Mammary epithelial cell (primary cell): ENCODE measurements at places on chromosomes 11 and 22. TPM values are rescaled to one million over a fixed set of nuclear protein-coding genes. Genes with fewer than 3 reads are reported as not detected.
A peak's percentile ranks its signal among the peaks of the same experiment; 100 is the strongest.

The CYP2D6 gene
- total RNA-seq = 1.0 TPM

The TENM4 gene
- 4.8 TPM for total RNA-seq

The HARBI1 gene
- 6.8 TPM for total RNA-seq

The DMC1 gene
- total RNA-seq = 0.50 TPM

The ST14 gene
- total RNA-seq = 83.9 TPM

The APLNR gene
- not detected in 2 replicates for total RNA-seq

DNA sequence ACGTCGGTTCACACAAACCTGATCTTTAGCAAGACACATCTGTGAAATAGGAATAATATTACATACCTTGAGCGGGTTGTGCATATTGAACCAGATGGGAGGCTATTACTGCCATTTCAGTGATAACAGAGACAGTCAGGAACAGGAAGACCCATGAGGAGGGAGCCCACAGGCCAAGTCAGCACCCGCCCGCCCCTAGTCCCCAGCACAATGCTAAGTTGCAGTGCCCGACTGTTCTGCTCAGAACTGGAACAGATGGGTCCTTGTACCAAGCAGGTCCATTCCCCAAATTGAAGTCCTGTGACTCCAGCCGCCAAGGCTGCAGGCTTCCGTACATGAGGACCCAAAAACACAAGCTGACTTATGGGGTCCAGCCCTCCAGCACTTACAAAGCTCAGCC lies 9.3 kb downstream of the CXCR5 start:
- DNase-seq = no peak

DNA sequence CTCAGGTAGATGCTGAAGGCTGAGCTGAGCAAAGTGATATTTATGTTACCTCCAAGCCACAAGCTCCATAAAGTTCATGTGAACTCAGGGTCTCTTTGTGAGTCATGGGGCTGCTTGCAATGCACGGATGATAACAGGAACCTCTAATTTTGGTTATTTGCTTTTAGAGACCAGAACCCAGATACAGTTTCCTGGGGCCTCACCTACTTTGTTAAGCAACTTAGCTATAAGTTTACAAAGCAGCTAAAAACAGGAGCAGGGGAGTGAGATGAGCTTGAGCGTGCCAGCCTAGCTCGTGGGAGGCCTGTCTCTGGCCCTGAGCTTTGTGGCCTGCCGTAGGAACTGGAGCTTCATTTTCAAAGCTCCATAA lies 29.2 kb downstream of the SREBF2 start:
- peak; percentile 34 for DNase-seq

DNA sequence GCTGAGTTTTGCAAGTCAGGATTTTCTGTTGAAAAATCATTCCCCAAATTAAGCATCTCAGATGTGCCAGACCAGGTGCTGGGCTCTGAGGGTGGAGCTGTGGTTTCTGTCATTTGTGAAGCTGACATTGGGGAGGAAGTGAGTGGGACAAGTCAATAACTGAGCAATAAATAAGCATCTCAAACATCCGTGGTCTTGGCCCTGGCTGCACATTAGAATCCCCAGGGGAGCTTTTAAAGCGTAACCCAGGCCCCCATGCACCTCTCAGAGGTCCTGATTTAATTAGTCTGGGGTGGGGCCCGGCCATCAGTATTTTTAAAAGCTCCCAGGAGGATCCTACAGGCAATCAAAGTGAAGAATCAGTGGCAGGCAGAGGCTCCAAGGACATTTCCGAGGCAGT lies 420.0 kb downstream of the MN1 start:
- DNase-seq = no peak

DNA sequence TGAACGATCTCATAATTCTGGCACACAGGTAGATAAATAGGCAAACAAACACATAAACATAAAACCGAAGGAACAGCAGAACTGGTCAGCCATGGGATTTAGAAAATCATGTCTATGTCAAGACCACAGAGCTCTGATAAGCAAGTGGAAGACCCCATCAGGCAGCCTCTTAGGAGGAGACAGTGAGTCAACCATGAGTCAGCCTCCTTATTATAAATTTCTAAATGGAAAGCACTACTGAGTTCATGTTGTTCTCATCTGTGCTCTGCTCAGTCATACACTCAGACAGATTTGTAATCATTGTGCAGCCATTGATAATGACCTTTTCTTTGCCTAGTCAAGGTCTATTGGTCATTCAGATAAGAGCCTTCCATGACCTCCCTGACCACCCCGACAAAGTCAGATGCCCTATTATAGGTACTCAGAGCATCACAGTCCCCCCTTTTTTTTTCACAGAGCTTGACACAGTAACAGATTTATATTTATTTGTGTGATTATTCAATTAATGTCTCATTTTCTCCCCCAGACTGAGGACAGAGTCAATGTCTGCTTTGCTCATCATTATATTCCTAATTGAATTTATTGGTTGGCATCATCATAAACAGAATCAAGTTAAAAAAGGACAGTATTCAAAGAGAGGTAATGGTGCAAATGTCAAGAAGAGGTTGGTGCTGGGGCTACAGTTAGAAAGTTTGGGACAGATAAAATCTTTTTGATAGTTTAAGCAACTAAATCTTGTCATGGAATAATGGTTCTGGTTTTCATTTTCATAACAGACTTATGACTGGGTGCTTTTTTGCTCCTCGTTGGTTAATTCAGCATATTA lies 579.7 kb upstream of the CCDC90B start:
- DNase-seq = peak; percentile 74

DNA sequence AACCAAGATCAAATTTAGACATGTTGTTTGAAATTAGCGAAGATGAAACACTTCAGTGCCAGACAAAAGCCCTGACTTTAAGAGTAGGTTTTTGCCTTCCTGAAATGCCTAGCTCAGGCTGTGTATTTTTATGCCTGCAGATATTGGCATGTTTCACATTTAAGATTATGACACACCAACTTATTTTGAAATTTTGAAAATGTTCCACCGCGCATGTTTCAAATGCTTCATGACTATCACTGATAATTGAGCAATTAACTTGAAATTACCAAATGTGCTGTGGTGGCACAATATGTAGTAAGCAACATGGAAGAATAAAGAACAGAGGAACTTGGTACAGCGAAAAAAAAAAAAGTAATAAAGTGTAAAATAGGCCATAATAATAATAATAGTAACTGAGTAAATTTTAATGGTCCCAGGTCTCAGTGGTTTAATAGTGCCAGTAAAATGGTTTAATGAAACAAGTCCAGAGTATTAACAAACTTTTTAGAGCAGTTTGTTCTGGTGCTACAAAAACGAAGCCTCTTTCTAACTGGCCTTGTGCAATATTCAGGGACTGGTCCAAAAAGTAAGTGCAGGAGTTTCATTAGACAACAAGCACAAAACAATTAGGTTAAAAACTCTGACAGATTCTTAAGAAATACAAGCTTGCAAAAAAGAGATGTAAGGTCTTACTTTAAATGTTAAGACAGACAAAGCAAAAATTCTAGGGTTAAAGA lies 112.5 kb upstream of the SOX6 start:
- no peak for DNase-seq

DNA sequence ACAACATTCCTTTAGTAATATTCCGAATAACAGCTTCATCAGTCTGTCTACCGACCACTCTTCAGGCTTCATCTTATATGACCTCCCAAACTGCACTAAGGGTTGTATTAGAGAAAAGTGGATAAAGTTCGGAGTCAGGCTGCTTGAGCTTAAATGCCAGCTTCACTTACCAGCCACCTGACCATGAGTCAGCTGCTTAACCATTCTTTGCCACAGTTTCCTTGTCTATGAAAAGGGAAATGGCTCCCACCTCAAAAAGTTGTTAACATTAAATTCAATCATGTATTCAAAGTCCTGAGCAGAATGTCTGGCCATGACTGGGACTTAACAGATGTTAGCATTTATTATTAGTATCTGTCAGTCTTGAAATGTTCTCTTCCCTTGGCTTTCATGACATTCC lies 20.9 kb downstream of the LIMK2 start:
- no peak for DNase-seq

DNA sequence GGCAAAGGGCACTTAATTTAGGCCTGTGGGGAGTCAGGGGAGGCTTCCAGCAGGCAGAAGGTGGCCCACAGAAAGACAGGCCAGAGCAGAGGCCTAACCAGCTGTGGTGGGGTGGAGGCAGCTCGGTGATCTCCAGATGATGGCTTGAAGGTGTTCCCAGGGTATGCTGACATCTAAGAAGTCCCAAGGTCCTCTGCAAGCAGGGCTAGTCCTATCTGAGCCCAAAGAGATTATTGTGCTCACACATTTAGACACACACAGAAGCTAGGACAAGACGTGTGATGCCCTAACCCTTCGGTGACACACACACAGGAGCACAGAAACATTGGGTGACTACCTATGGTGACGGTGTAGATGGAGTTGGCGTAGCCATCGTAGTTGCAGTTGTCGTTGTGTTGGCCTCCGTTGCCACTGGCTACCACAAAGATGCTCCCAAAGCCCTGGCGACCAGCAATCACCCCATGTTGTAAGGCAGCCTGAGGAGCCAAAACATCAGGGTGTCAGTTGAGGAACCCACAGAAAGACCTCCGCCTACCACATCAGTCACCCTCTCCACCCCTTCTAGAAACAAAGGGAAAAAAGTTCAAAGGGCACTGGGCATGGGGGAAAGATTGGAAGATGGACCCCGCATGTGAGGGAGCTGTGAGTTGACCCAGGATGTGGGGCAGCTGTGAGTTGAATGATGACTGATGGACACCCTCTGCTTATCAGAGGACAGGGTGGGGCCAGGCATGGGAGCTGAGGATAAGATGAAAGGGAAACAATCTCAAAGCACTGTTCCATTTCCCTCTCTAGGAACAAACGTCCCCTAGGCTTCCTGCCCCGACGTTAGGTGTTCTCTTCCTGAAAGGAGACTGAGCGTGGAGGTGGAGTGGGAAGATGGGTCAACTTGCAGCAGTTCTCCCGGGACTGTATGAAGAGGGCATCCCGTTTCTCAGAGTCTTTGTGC lies 7.9 kb downstream of the PCSK7 start:
- no peak for DNase-seq

DNA sequence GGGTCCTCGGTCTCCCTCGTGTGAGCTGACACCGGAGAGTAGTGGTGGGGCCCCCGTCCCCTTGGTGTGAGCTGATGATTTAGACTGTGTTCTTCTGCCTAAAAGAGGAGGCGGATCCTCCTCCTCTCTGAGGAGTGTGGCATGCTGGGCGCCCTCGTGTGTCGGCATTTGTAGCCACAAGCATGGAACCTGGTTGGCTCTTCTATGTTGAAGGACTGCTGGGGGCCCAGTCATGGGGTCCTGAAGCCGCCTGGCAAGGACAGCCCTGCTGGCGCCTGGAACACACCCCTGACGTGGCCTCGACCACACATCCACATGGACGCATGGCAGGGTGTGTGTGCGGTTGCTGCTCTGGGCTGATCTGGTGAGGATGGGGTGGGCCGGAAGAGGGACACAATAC lies 50.2 kb downstream of the AP2A2 start:
- DNase-seq = no peak

DNA sequence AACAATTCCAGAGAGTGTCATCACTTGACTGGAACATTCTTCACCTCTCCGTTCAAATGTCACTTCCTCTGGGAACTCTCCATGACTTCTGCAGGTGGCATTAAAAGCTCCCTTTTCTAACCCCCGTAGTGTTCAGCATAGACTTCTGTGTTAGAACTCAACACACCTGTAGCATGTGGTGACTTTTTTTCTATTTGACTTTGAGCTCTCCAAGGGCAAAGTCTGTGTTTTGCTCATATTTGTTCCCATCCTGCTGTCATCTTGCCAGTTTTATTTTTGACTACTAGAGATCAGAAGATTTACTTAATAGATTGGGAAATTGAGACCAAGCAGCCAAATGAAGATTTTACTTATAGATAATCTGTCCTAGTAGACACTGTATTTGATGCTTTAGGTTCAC lies 367.1 kb downstream of the INSC start:
- no peak for DNase-seq

DNA sequence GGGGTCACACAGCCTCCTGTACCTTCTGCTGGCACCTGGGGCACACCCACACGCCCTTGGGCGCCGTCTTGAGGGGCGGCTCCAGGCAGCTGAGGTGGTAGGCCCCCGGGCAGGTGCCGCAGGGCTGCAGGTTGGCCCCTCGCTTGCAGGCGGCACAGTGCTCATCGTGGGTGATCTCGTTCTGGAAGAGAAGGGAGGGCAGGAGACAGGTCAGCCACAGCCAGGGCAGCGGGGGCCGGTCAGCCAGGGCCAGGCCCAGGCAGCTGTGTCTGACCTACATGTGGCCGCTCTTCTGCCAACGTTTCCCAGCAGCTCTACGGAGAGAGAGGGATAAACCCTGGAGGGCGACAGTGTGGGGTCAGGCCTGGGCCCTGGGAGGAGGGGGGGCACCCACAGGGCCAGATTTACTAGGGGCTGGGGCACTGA lies 121.9 kb downstream of the PHF21B start:
- DNase-seq = no peak

DNA sequence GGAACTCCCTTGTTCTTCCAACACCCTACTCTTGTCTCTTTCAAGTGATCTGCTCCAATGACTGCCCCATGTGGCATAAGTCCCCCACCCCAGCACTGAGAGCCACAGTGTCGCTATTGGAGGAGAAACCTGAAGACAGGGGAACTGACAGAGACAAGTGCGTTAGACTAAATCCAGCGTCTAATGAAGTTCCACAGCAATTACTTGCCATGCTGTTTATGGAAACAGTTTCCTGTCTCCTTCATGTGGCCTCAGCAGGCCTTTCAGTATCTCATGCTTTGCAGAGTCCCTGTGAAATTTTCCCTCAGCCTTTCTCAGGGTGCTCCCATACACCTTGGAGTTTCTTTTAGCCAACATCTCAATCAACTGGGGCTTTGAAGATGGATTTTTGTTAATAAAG lies 277.4 kb downstream of the ETS1 start:
- no peak for DNase-seq

GRCh38 chr11:91802475-91802874 lies 422.1 kb upstream of the FAT3 start:
- DNase-seq = no peak

DNA sequence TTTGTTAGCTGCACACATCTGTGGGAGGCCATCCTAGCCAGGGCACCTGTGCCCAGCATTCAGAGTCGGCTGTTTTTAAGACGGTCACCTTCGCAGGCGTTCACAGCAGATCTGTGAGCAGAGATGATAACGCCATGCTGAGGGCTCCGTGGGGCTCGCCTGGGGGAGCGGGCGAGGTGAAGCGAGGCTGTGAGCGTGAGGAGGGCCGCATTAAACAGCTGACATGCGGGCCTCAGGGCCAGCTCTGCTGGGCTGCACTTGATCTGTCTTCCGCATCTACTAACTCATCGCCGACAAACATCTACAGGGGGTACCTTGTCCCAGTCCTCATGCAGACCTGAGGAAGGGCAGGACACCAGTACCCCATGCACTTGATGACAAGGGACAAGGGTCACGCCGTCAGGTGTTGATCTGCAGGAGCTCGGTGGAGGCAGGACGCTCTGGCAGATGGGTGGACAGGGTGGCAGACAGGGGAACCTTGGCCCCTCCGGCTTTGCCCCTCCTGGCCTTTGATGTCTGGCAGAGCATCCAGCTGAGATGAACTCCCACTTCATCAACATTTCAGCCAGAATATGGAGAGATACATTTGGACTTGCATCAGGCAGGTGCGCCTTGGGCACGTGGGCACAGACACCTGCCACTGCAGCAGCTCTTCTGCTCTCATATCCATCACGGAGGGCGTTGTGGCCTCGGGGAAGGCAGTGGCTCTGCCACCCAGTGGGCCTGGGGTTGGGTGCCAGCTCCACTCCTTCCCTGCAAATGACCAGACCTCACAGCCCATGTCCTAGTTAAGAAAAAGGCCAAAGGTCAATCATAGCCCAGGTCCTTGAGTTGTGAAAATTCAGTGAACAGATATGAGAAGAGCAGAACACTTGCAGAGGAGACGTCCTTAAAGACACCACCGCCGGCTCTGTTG lies 822.9 kb downstream of the BRD1 start:
- DNase-seq = no peak
